CD4-positive, alpha-beta memory T cell (primary cell): ENCODE measurements at places on chromosomes 2 and 18.

GRCh38 chr2:169091761-169092519, 22.6 kb downstream of the DHRS9 start:
- DNase-seq: no peak

DNA sequence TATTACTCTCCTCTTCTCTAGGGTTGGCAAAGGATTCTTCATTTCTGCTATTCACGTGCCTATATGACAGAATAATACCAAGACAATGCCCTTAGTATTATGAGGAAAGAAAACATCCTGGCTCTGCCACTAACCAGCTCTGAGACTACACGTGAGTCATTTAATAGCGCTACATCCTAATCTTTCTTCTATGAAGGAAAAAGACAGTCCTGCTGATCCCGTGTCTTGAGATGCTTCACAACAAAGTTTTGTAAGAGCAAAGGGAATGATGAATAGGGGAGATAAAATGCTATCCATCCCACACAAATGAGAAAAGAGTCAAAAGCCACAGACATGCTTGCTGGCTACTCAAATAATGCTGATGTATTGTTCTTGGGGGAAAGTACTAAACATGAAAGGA, 152.8 kb downstream of the PID1 start:
- DNase-seq: no peak

- DNase-seq: no peak
Observed at GRCh38 chr2:73707058-73707457, 30.1 kb downstream of the TPRKB start.

DNA sequence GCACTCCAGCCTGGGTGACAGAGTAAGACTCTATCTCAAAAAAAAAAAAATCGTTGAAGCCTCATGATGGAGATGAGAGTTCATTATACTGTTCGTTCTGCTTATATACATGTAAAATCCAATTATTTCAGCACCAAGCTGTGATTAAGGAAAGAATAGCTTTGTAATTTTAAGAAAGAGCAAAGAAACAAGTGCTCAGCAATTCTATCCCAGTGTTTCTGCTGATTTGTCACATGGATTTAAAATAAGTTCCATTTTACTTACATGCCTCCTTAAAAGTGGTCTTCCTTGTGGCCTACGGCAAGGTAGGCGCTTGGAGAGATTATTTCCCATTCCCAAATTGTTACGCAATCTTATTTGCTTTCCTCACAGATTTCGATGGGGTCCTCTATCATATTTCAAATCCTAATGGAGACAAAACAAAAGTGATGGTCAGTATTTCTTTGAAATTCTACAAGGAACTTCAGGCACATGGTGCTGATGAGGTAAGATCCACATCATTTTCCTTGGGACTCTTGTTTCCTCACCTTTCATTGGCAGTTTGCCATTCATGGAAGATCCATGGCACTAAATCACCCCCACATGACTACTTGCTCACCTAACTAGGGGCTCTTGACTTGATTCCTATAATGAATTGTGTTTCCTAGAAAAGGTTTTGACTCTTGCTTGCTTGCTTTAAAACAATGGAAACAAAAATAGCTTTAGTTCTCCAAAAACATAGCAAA, 11.5 kb downstream of the ARPC2 start:
- no peak for DNase-seq

DNA sequence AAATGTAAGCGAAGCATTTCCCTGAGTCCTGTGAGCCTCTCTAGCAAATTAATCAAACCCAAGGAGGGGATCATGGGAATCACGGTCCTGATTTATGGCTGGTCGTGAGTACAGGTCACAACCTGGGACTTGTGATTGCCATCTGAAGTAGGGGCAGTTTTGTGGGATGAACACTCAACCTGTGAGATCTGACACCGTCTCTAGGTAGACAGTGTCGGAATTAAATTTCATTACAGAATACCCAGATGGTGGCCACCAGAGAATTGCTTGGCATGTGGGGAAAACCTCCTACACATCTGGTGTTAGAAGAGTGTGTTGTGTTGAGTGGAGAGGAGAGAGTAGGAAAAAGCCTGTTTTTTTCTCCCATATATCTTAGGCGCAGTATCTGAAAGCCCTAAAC, 12.5 kb downstream of the CAPN14 start:
- no peak for DNase-seq

DNA sequence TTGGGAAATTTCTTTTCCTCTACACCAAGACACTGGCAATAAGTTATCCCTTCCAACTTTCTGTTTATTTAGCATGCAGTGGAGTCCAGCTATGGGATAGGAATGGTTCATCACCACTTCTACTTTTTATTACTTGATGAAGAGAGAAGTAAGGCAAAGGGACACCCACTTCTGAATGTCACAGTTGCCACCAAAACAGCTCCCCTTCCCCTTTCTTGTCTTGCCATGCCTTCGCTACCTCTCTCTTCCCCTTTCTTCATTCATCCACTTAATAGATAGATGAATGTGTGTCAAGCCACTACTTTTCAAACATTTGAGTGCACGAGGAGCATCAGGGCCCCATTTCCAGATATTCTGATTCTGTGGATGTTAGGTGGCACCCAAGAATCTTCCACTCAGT, 59.6 kb downstream of the KCTD18 start:
- DNase-seq: no peak

DNA sequence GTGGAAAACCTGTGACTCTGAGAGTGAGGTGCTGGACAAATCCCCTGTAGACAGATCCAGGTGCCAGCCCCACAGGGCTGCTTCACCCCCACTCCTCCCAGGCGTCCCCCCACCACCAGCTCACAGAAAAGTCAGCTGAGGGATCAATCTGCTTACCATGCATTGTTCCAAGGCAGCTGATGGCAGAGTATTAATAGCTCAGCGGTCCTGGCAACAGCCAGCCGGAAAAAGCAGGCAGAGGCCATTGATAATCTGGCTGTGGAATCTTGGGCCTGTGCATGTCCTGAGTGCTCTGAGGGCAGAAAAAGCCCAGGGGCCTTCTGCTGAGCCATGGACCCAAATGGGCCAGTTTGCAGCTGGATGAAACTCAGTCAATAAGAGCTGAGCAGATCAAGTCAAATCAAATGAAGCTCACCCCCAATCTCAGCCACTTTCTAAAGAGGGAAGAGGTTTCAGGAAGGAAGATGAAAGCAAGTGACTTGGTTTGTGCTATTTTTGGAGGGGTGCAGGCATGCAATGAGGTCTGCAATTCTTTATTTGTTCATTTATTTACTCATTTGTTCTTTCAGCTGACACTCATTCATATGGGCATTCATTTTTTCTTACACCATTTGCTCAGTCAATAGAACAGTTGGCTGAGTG, 63.4 kb downstream of the GYPC start:
- DNase-seq: no peak

DNA sequence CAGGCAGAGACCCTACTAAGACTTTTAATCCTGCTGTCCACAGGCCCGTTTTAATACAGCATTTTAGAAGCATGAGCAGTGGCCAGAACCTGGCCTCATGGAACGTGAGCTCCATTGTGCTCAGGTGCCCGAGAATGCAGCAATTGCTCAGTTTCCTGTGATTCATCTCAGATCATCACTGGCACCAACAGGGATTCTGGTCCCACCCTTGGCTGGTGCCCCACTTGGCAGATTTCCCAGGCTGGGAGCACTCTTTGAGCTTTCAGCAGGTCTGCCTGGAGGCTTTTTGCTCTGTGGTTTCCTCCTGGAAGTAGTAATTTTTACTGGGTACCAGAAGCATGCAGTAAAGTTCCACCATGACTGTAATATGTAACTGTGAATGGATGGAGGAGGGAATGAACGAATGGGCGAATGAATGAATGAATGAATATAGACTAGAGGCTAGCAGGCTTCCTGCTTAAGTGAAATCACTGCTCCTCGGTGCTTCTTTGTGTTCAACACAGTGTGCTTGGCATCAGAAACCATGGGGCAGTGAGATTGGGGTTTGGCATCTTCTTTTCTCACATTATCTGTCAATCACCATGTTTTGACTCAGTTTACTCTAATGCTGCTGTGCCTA, 312.9 kb downstream of the PRKCE start:
- no peak for DNase-seq

DNA sequence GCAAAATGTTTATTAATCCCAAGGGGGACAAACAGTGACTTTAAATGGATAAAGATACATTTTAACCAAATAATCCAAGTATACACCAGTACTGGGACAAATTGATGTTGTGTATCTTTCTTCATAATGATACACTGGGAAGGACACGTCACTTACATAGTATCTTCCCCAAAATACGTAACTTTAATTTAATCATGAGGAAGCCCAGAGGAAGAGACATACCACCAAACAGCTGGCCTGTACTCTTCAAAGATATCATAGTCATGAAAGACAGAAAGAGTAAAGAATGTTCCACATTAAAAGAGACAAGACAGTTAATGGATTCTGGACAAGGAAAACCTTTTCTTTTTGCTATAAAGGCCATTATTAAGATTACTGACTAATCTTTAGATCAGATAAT, 37.1 kb downstream of the AGFG1 start:
- DNase-seq: no peak

DNA sequence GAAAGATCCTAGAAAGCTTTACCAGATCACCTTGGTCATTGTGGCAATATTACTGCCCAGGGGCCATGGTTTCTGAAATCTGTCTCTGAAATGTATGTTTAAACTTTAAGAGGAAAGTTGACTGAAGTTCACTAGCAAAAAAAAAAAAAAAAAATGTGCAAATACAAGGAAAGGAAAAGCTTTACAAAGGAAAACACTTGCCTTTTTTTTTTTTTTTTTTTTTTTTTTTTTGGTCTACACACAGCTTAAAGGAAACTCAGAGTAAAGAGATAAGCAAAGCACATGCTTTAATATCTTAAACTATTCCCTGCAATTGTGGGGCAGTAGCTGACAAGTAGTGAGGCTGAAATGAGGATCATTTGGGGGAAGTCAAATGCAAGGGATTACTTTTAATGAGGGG, 174.2 kb upstream of the EPAS1 start:
- DNase-seq: no peak

GRCh38 chr2:208239770-208240493, 14.9 kb downstream of the IDH1 start:
- no peak for DNase-seq

- DNase-seq: peak; percentile 30
Observed at GRCh38 chr2:87401726-87402345, 346.1 kb upstream of the PLGLB2 start.

DNA sequence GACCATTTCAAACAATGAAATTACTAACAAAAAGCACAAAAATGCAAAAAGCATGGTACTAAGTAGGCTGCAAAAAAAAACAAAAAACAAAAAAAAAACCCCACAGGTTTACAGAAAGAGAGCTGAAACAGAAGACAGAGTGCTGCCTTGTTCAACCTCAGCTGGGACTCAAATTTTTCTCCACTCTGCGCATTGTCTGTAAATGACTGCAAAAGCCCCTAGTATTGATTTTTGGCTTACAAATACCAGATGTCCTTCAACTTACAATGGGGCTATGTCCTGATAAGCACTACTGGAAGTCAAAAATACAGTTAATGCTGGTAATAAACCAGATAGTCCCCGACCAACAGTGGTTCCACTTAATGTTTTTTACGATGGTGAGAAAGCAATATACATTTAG, 42.2 kb downstream of the UBE2E3 start:
- DNase-seq: no peak

DNA sequence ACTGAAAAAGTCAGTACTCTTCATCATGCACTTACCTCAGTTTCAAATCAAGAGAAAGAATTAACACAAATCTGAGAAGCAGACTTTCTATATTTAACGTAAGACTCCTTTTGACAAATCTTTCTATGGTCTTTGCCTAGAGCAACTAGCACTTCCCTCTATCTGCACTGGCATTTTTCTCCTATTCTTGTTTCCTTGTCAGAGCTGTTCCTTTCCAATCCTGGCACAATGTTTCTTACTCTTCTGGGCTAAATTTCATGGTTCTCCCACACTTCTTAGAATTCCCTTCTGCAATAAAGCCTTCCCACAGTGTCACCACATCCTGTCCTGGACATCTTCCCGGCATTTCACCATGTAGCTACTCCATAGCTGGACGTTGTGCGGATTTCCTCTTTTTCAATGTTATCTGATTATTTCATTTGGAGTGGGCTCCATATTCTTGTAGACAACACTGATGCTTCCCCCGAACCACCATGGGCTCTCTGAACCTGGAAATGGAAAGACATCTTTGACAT, 144.7 kb upstream of the CTNNA2 start:
- no peak for DNase-seq

DNA sequence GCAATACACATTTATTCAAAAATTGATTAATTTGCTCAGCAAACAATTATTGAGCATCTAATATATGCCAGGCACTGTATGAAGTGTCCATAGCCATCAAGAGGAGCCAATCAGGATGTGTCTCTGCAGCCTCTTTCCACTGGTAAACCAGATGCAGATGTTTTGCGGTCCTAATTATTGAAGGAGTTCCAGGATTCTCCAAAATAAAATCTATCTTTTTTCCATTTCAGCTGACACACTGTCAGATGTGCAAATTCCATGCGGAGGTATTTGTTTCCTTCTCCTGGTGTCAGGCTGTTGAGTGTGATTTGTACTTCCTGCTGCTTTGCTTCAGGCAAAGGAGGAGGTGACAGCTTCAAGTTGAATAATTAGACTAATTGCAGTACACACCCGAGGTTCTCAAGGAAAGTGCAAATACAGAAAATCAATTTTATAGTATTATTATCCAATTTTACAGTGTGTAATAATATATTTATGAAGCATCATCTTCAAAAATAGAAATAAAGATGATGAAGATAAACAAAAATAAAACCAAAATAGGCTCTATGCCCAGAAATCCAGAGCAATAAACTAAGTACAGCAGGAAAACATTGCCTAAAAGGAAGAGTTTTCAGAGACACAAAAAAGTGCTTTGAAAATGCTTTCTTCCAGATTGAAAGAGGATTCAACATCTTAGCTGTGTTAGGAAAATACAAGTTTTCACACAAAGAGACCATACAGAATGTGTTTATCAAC, 1352.9 kb upstream of the CHAC2 start:
- DNase-seq: no peak

GRCh38 chr2:197298609-197299008, 12.0 kb downstream of the ANKRD44 start:
- no peak for DNase-seq

DNA sequence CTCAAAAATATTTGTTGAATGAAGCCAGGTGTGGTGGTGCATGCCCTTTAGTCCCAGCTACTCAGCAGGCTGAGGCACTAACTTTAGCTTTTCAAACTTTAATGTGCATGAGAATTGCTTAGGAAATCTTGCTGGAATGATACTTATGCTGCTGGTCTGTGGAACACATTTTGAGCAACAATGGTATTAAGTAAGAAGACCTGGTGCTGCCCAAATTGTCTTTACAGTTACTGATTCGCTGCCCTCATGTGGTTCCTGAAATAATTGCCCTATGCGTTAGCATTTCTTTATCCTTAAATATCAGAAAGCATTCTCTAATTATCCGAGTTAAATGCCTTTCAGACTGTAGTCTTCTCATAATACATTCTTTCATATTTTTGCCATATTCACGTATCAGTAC, 76.0 kb upstream of the SESTD1 start:
- no peak for DNase-seq
